CD4-positive, alpha-beta T cell treated with Interferon alpha-2 for 1 hour (primary cell): ENCODE measurements at places on chromosomes 11 and 22.

DNA sequence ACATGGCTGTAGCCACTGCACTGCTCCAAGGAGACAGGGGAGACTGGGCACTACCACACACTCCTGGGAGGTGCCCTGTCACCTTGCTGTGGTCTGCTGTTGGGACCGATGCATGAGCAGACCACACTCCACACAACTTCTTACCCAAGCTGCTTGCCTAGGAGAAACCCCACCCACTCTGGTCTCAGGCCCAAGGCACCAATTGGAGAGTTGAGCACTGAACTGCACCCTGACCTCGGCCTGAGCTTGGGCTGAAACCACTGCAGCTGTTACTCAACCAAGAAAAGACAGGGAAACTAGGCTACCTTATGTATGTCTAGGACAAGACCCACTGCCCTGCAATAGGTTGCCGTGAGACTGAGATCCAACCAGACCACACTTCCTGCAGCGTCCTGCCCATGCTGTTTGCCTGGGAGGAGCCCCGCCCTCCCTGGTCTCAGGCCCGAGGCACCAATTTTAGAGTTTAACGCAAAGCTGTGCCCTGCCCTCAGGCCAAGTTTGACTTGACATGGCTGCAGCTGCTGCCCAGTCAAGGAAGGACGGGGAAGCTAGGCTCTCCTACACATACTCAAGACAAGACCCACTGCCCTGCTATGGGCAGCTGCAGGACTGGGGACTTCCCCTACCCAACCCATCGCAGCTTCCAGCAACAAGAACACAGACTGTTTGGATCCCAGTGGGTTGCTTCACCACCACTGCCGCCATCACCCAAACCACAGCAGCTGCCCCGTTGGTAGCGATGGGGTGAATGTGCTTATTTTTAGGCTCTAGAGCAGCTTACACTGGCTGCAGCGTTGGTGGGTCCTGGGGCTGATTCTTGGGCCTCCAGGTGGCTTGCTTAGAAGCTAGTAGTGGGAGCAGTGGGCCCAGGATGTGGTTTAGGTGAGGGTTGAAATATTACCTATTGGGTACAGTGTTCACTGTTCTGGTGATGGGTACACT lies 66.8 kb downstream of the BRD1 start:
- no peak for DNase-seq

DNA sequence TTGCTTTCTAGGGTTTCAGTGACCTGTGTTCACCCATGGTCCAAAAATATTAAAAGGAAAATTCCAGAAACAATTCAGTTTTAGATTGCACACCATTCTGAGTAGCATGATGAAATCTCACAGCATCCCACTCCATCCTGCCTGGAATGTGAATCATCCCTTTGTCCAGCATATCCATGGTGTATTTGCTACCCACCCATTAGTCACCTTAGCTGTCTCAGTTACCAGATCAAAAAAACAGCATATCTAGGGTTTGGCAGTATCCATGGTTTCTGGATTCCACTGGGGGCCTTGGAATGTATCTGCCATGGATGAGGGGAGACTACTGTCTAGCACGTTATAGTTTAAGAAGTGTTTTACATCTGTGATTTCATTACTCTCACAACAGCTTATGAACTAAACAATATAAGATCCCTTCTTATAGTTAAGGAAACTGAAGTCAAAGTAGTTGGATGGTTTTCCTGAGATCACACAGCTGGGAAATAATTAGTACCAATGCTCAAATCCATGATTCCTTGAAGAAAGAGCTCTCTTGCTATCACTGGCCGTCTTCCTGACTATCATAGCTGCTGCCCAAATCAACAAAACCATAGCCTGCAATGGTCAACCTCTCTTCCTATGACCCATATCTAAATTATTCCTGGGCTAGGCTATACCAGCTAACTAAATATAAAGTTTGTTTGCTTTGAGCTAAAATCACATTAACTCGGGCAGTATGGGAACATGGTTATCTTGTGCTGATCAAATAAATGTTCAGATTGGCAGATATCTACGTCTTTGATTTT lies 122.6 kb downstream of the MICAL2 start:
- DNase-seq, result no peak

DNA sequence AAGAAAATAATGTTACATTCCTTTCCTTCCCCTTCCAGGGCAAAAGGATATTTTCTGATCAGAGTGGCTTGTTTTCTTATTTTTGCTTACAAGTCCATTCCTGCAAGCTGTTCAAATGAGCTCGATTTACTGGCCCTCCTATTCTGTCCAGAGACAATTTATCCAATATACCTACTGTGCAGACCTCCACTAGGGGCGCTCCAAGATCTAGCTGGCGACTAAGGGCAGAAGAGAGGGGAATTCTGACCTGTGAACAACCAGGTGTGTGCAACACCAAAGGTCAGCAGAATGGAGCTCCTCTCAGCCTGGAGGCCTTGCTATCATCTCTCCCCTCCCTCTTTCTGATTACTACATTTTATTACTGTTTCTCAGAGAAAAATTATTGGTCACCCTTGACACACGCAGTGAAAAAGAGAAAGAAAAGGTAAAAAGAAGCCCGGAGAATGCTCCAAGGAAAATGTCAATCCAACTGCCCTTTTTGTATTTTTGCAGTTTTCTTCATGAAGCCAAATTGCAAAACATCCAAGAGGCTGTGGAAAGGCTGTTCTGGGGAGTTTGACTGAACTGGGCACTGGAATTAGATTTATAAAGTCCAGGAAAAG lies 3.2 kb downstream of the SEZ6L start:
- DNase-seq, result peak; percentile 11

GRCh38 chr11:132466983-132467382 lies 1065.3 kb downstream of the OPCML start:
- no peak for DNase-seq

DNA sequence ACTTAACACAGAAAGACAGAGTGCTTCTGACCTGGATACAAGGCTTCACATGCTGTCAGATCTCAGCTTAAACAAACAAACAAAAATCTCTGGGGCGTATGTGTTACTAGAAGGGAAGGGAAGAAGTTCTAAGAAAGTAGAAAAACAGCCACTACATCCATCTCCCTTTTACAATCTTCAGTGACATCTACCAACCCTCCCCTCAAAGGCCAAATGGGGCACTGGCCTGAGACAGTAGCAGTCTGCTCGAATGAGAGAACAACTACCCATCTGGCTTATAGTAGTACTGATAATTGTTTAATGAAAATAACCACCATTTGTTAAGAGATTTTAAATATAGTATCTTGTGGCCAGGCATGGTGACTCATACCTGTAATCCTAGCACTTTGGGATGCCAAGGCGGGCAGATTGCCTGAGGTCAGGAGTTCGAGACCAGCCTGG lies 29.4 kb downstream of the CCDC83 start:
- no peak for DNase-seq

- no peak for DNase-seq
Observed at GRCh38 chr11:17021511-17021910, 7.3 kb upstream of the PLEKHA7 start.

DNA sequence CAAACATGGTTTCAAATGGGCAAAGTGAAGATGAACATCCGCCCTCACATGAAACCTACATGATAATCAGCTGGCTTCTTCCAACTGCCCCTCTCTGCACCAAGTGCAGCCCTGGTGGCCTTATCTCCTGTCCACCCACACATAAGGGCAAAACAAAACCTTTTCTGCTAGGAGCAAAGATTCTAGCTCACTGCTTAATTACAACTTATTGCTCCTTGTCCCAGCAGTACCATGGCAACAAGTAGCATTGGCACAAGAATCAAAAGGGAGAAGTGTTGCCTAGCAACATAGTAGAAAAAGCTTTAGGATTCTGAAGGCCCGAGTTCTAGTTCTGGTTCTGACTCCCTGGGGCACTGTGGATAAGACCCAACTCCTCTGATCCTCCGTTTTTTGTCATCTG lies 68.7 kb upstream of the BMAL1 start:
- DNase-seq, result no peak

DNA sequence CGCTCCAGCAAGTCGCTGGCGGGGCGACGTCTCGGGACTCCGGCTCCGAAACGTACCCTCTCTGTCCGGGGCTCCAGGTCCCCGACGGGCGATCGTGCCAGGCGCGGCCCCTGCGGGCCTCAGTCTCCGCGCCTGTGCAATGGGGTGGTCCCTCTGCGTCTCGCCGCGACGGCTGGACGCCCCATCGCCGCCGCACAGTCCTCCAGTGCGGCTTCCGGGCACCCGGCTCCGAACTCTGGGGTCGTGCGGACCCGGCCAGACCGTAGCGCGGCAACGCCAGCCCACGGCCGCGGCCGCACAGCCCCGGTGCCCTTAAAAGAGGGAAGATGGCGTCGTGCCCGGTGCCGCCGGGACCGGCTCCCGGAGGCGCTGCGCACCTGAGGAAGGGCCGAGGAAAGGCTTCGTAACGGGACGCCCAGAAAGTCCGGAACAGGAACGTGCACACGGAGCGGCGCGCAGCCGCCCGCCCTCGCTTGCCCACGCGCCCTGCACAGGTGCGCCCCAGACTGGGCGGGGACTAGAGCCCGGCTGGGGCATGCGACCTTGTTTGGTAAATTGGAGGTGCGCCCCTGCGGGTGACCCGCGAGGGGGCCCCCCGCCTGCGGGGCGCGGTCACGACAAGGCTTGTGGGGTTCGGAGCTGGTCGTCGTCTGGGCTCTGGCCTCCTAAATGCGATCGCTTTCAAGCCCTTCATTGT lies 525 bp downstream of the BIK start:
- peak; percentile 41 for DNase-seq

DNA sequence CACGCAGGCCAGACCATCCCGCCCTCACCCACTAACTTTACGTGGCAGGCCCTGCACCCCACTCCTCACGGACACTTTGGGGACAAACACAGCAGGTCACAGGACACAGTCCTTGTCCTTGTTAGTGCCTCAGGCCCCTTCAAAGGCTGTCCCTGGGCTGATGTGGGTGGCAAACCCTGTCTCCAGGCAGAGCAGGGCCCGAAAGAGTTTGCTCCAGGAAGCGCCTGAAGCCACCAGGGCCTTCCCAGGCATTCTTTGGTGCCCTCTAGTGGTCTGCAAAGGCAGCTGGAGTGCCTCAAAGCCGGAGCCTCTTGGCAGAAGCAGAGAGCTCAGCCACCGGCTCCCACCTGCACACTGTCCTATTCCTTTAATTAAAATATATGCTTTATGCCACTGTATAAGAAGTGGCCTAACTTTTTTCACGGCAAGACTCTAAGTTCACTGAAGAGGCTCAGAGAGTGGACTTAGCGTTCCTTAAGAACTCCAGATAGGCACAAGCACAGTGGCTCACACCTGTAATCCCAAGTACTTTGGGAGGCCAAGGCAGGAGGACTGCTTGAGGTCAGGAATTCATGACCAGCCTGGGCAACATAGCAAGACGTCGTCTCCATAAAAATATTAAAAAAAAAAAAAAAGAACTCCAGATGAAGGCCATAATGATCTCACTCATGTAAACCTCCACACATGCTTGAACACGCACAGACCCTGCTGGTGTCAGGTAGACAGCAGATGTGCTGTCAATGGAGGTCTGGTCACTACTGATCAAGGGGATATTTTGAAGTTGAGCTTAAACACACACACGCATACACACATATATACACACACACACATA lies 11.1 kb downstream of the TXN2 start:
- peak; percentile 91 for DNase-seq

GRCh38 chr11:113730887-113731726 lies 25.0 kb upstream of the TMPRSS5 start:
- no peak for DNase-seq

GRCh38 chr22:49948116-49948957 lies 12.2 kb upstream of the PIM3 start:
- no peak for DNase-seq

DNA sequence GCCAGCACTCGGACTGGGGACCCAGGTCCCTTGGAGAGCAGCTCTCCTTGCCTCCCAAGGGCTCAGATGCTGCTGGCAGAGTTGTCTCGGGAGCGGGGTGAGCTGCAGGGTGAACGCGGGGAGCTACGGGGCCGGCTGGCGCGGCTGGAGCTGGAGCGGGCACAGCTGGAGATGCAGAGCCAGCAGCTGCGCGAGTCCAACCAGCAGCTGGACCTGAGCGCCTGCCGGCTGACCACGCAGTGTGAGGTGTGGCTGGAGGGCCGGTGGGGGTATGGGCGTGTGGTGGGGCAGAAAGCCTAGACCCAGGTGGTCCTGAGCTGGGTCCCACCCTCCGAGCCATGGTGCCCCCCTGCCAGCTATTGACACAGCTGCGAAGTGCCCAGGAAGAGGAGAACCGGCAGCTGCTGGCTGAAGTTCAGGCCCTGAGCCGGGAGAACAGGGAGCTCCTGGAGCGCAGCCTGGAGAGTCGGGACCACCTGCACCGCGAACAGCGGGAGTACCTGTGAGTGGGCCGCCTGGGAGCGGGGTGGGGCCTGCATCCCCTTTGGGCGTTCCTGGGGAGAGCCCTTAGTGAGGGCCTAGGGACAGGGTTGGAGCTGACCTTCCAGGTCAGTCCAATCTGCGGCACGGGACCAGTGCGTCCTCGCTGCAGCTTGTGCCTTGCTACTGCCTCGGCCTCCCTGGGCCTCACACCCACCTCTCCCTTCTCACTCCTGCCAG lies 5.8 kb upstream of the RPS6KA4 start:
- no peak for DNase-seq

DNA sequence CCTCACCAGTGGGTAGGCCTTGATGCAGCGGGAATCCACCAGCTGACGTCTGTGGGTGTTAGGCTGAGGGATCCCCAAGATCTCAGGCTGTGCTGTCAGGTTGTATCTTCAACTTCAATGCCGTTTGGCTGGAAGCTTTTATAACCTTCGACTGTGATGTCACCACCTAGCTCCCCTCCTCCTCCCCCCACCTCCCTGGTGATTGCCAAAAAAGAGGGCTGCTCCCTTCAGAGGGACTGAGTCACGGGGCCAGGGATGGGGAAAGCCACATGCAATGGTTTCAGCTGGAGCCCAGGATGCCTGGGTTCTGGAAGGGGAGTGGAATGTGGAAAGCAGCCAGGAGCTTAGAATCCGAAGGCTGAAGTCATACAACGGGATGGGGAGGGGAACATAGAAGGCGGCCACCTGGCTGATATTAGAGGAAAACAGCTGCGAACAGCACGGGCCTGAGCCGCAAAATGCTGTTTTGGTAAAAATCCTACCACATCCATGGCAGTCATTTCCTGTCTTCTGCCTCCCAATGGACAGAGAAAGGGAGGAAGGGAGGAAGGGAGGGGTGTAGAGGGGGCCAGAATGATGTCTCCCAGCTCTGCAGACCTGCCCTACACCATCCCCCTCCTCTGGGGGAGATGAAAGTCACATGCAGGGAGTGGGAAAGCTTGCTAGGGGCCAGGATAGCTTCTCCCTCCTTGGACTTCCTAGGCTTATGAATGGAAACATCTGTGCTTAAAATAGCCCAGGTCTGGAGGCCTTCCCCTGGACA lies at the start of gene LRRN4CL:
Gene LRRN4CL (minus strand): TSS at position 110 of the 763 bp plus-strand sequence. CDS start 1,022 bp downstream, outside the sequence.
- no peak for DNase-seq

DNA sequence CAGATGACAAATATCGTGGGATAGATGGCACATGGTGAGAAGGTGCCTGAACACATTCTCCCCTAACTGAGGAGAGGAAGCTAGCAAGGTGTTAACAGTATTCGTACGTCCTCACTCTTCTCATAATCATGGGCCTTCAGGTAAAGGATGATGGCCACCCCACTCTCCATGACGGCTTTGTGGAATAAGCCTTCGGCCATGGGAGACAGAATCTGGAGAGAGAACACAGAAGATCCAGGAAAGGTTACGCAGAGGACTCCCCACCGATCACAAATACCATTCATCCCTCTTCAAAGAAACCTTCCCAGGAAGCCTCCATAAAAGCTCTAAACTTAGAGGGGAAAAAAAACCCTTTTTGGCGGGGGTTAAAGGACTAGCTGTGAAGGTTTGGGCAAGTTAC lies 189.9 kb downstream of the BCR start:
- no peak for DNase-seq

- DNase-seq, result no peak
Observed at GRCh38 chr22:17851759-17852158, 77.5 kb upstream of the BID start.

- DNase-seq, result no peak
Observed at GRCh38 chr22:49566141-49566541, 261.5 kb downstream of the BRD1 start.

- DNase-seq, result no peak
Observed at GRCh38 chr22:22006596-22006990, 24.0 kb upstream of the TOP3B start.
